H54 (cell line): ENCODE measurements at places on chromosomes 2 and 18.

DNA sequence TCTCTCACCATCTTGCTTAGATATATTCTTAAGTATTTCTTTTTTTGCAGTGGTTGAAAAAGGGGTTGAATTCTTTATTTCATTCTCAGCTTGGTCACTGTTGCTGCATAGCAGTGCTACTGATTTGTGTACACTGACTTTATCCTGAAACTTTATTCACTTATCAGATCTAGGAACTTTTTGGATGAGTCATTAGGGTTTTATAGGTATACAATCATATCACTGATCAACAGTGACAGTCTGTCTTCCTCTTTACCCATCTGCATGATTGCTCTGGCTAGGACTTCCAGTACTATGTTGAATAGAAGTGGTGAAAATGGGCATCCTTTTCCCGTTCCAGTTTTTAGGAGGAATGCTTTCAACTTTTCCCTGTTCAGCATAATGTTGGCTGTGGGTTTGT lies 6.5 kb downstream of the STARD6 start:
- DNase-seq, result no peak

GRCh38 chr18:67581178-67581577 lies 64.7 kb upstream of the DSEL start:
- DNase-seq, result no peak

GRCh38 chr18:34661464-34662087 lies 48.5 kb upstream of the DTNA start:
- no peak for DNase-seq

DNA sequence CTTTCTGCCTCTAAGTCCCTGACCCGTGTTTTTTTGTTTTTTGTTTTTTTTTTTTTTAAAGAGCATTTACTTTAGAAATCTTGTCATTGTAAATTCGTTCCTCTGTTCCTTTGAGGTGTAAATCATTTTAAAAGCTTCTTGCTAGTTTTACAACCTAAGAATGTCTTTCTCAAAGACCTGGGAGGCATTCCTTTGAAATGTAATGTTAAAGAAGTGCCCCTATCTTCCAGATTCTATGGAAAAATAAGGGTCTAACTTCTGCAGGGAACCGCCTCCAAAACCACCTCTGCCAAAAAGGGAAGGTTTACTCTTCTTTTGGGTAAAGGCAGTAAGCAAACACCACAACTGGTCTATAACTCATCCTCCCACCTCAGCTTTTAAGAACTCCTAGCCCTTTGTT lies 259.6 kb upstream of the ZNF804A start:
- no peak for DNase-seq

- no peak for DNase-seq
Measured at GRCh38 chr2:202035089-202035940, 1.7 kb downstream of the FZD7 start.

GRCh38 chr2:55112229-55113031 lies 62.2 kb upstream of the RTN4 start:
- no peak for DNase-seq

- no peak for DNase-seq
Measured at GRCh38 chr18:2777241-2777640, 69.6 kb upstream of the EMILIN2 start.

GRCh38 chr2:210687786-210688470 lies 131.5 kb downstream of the CPS1 start:
- DNase-seq, result no peak

GRCh38 chr2:181334158-181334826 lies 122.9 kb upstream of the ITGA4 start:
- DNase-seq, result no peak

DNA sequence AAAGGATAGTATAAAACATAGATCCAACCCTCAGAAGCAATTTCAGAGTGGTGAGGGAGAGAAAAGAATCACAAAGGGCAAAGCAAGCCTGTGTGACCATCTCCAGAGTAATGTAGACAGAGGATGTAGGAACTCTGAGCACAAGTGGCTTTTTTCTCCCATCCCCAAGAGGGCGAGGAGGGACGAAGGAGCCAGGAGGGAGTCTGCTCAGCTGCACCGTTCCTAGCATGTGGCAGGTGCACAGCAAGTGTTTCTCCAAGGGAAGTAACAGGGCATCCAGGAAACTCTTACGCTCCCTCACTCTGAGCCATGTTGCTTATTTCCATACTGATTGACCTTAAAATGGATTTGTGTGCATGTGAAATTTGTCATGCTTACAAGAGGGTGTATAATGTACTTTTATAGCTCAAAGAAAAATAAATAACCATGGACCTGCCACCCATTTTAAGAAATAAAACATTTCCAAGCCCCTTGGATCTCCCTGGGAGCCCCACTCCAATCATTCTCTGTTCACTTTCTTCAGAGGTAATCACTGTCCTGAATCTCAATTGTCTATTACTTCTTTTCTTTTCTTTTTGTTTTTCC lies 37.8 kb upstream of the SEC11C start:
- no peak for DNase-seq

- DNase-seq, result no peak
Measured at GRCh38 chr18:49359732-49360444, 100.6 kb downstream of the DYM start.

GRCh38 chr2:164126960-164127660 lies 391.3 kb upstream of the FIGN start:
- DNase-seq, result no peak

DNA sequence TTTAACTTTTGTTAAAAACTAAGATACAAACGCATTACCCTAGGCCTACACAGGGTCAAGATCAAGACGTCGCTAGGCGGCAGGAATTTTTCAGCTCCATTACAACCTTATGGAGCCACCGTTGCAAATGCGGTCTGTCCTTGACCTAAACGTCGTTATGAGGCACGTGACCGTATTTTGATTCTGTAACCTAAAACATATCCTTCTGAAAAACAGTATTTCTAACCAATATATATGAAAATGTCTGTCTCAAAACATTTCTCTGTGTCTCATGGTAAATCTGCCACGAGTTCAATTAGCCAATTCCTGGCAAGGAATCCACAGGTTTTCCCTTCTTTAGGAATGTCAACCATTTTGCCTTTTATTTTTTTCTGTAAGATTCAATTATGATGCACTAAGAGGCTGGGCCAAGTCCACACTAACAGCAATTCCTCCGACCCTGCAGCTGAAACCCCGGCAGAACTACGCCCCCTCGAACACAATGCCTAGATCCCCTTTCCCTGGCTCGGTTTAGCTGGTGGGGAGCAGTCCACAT lies 1.7 kb downstream of the RTN4 start:
- no peak for DNase-seq

- DNase-seq, result no peak
Measured at GRCh38 chr2:236960531-236960930, 125.2 kb upstream of the COPS8 start.

DNA sequence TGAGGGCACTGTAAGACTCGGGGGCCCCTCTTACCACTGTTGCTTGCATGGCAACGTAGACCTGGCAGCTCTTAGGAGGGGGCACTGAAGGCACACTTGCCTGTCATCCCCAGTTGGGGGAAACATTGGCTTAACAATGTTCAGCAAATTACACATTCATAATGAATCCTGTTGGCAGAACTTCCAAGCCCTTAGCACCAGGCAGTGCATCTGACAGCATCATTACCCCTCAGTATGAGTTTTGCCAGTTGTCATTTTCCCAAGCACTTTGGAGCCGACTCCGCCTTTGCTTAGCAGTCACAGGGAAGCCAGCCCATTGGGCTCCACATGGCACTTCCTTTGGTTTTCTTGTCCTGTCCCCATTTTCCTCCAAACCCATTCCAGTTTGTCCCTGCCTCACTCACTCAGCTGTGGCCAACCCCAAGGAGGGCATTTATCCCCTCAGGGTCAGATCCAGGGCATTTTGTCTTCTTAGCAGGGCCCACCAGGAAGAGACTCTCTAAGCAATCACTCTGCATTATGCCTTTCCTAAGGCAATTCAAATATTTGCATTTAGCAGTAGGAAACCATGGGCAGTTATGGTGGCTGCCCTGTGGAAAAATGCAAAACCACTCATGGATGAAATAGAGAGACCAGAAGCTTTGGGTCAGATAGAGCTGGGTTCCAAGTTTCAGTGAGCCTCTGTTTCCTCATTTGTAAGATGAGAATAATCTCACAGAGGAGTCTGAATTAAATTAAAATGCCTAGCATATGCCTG lies 73.9 kb downstream of the VSNL1 start:
- no peak for DNase-seq

GRCh38 chr2:239444626-239445577 lies 44.1 kb upstream of the HDAC4 start:
- DNase-seq, result no peak

DNA sequence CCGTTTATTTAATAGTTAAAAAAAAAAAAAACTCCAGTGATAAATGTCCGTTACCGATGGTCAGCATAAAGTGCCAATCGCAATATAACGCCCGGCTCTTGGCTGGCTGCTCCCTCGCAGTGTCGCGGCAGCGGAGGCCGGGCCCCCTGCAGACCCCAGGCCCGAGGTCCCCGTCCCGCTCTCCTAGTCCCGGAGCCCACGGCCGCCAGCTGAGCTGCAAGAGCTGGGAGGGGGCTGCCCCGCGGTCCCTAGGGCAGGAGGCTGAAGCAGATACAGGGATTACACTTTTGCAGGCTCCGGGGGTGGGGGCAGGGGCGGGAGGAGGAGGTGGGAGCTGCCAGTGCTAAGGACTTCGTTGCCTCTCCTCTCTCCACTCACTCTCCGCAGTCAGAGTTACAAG lies 6.9 kb downstream of the OSR1 start:
- no peak for DNase-seq
